ENCODE measurements at places on chromosomes 5 and 9.

- DNase-seq: no peak
Measured at GRCh38 chr9:89212171-89212570, 33.6 kb upstream of the SHC3 start.

DNA sequence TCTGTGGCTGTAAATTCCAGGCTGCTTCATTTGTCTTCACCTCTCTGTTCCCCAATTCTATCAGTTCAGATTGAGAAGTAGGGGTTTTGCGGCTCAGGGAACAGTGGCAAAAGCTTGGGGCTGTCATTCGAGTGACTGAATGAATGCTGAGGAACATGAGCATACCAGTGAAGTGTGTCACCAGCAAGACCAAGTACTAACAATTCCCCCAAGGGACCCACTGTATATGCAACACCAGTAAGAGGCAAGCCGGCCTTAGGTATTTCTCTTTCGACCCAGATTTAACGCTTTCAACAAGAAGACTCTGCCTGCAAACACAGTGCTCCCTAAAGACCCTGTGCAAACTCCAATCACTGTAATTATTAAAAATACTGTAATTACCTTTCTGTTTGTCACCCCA lies 25.8 kb downstream of the KLHL3 start:
- DNase-seq: no peak

GRCh38 chr9:14433351-14434157 lies 119.6 kb upstream of the NFIB start:
- DNase-seq: no peak

GRCh38 chr5:1322036-1322900 lies 22.6 kb downstream of the CLPTM1L start:
- no peak for DNase-seq

DNA sequence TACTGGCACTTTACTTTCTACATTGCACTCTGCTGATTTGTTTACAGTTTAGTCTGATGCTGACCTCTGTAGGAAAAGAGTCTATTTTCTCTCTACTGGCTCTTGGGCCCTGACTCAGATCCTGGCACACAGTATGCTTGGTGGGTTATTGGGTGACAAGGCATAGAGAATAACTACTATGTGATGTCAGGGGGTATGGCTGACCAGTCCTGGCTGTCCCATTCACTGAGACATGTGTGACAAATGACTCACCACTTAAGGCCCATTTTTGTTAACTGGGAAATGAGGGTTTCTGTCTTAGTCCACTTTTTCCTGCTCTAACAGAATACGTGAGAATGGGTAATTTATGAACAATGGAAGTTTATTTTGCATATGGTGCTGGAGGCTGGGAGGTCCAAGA lies 66.4 kb downstream of the DAPK1 start:
- DNase-seq: no peak

GRCh38 chr5:63987053-63987452 lies 24.8 kb upstream of the HTR1A start:
- DNase-seq: no peak

GRCh38 chr9:84271531-84271900 lies 69.0 kb downstream of the SLC28A3 start:
- no peak for DNase-seq

- DNase-seq: no peak
Measured at GRCh38 chr5:1545805-1546355, 22.1 kb upstream of the LPCAT1 start.

DNA sequence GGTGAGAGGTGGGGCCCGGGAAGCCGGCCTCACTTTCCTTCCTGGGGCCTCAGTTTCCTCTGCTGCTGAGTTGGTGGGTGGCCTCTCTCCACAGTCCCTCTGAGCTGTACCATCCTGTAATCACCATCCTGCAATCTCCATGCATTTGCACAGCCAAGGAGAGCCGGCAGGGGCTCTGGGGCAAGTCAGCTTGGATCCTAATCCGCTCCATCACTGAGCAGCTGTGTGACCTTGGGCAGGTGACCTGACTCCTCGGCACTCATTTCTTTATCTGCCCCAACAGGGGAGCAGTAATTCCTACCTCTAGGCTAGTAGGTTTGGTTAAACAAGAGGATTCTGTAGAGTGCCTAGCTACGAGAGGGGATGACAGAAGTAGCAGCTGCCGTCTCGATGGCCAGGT lies 88.2 kb upstream of the ZNF618 start:
- DNase-seq: no peak

DNA sequence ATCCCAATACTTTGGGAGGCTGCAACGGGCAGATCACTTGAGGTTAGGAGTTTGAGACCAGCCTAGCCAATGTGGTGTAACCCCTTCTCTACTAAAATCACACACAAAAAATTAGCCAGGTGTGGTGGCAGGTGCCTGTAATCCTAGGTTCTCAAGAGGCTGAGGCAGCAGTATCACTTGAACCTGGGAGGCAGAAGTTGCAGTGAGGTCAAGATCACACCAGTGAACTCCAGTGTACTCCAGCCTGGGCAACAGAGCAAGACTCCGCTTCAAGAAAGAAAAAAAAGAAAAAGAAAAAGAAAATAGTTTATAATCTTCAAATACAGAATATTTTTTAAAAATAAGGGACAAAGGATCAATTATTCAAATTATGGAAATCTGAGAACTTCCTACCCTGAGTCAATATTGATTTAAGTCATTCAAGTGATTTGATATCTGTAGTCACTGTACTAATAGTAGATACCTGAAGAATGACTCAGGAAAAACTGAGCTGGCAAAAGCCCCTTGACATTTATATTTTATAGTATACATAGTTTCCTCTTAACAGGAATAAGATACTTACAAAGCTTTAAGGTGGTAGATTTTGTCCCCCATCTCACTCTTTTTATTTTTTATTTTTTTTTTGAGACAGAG lies 61.8 kb downstream of the PTBP3 start:
- no peak for DNase-seq

DNA sequence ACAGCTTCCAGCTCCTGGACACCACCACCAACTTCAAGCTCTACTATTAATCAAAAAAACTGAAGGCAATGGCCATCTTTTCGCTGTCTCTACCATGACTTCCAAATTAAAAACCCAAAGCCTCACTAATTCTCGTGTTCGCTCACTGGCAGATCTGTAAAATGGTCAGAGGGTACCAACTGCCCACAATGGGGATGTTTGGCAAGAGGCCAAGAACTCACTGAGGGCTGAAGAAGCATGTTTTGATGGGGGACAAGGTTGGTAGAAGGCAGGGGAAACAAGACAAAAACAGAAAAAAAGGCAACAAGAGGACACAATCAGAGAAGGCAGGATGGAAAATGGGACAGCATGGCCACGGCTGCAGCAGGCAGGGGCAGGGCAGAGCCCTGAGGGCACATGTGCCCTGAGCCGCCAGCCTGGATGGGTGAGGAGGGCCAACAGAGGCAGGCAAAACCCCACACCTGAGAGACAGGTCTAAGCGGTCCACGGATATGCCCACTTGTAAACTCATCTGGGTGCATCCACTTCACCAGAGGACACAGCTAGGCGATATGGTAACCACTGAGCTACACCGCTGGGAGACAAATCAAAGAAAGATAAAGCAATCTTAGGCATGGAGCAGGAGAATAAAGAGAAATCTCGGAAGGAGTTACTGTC lies 50.3 kb downstream of the PFDN1 start:
- DNase-seq: no peak

DNA sequence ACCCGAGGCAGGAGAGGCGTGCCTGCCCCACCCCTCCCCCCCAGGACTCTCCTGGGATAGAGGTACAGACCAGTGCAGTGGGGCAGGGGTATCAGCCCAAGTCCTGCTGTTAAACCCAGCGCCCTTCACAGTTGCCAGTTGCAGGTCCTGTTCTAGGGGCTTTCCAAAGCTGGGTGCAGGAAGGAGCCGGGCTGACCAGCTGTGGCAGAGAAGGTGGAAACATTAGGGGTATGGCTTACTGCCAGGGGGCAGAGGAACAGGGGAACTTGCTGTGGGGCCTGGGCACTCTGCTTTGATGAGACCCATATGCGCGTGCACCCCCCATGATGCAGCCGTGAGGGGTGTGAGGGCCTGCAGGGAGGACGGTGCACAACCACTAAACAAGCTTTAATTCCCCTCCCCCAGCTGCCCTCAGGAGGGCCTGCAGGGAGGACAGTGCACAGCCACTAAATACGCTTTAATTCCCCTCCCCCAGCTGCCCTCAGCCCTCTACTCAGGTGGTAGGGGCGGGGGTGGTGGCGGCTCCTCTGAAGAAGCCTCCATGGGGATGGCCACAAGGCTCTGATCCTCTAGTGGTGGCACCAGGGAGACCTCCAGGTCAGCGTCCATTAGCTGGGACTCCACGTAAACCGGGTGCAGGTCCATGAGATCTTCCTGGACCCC lies 766 bp upstream of the LRRC26 start:
- no peak for DNase-seq

GRCh38 chr5:174145091-174145490 lies 99.6 kb downstream of the NSG2 start:
- DNase-seq: no peak

- no peak for DNase-seq
Measured at GRCh38 chr9:111481885-111482636, 2.1 kb downstream of the ECPAS start.

DNA sequence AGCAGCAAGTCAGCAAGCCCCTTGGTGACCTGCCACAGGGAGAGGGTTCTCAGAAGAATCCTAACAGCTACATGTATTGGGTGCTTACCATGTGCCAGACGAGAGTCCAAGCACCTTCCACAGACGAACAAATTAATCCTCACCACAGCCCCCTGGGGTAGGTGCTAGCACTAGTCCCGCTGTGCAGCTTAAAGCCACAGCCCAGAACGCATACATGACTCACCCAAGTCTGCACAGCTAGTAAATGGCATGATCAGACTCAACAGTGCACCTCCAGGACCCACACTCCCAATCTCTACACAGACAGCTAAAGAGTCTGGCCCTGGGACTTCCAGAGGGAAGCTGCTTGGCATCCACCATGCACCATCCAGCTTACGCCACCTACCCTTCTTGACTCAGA lies 111.5 kb downstream of the PAX5 start:
- no peak for DNase-seq

- DNase-seq: no peak
Measured at GRCh38 chr9:1298046-1298445, 247.9 kb downstream of the DMRT2 start.

- no peak for DNase-seq
Measured at GRCh38 chr9:75084081-75084672, 3.8 kb downstream of the NMRK1 start.

- peak; percentile 5 for DNase-seq
Measured at GRCh38 chr5:138752341-138752950, 779 bp upstream of the CTNNA1 start.

GRCh38 chr5:54341971-54342370 lies 31.6 kb upstream of the ARL15 start:
- DNase-seq: no peak

GRCh38 chr5:81222285-81222684 lies 10.8 kb upstream of the CKMT2 start:
- no peak for DNase-seq

DNA sequence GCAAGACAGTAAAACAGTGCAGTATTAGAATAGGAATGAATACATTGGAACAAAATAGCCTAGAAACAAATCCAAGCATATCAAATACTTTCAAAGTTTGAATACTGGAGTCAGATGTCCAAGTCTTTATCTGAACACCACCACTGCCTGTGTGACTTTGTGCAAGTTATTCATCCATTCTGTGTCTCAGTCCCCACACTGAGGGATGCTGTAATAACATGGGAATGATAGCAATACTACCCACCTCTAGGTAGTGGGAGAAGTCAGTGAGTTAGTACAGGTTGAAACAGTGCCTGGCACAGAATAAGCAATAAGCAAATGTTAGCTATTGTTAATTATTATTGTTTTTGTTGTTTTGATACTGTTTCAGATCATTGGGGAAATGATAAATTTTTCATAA lies 130.9 kb downstream of the SUSD1 start:
- DNase-seq: no peak

DNA sequence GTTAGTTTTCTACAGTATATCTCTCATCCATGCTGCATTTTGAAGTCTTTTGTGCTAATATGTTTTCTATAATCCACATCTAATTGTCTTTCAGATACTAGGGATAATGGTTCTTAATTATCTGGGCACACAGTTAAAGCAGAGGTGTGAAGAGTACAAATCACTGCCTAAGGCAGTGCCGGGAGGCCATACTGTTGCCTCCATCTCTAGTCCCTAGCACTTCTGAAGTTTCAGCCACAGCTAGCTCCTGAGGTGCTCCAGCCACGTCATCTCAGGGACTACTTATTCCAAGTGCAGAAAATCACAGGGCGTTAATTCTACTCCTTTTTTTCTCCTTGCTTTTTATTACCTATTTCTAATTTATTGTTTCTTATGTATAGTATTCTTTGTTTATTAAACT lies 760.0 kb upstream of the FAM174A start:
- no peak for DNase-seq

- no peak for DNase-seq
Measured at GRCh38 chr5:153187503-153187902, 303.0 kb upstream of the GRIA1 start.

DNA sequence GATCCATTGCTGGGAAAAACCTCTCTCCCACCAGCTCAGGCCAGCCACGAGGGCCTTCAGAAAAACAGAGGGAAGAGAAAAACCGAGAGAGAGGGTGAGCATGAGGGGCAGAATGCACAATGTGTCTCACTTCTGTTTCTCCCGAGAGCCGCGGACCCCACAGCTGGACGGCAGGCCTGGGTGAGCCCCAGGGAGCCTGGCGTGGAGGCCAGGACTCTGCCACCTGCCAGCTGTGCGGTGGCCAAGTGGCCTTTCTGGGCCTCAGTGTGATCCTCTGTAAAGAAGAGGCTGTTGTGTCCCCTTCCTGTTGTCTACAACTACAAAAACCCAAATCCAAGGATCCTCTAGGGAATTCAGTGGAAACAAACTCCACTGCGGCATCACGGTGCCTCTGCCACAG lies 179.3 kb downstream of the PAX5 start:
- DNase-seq: no peak
